CD4-positive, alpha-beta T cell treated with Interleukin-21 for 1 hour (primary cell): ENCODE measurements at places on chromosomes 4 and X.

DNA sequence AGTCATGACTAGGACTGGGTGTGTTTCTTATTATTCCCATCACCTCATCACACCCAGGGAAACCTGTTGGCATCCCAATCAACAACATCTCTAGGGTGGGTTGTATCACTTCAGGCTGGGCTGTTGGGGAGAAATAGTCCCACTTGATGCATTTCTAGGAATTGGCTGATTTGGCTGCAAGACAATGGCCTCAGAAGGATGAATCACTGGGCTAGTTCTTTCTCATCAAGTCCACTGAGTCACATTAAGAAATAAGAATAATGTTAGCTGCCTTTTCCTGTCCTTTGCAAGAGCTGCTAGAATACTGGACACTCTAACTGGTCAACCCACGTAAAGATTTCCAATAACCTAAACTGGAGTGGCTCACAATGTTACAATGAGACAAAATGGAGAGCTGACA, 104.2 kb downstream of the CHRDL1 start:
- DNase-seq: no peak

- DNase-seq: no peak
Measured at GRCh38 chr4:104394406-104395167, 100.1 kb downstream of the CXXC4 start.

- no peak for DNase-seq
Measured at GRCh38 chrX:40152173-40152711, 54.5 kb upstream of the BCOR start.

- DNase-seq: no peak
Measured at GRCh38 chr4:98484031-98484430, 174.4 kb downstream of the TSPAN5 start.

- DNase-seq: no peak
Measured at GRCh38 chr4:77931452-77932135, 69.0 kb downstream of the MRPL1 start.

DNA sequence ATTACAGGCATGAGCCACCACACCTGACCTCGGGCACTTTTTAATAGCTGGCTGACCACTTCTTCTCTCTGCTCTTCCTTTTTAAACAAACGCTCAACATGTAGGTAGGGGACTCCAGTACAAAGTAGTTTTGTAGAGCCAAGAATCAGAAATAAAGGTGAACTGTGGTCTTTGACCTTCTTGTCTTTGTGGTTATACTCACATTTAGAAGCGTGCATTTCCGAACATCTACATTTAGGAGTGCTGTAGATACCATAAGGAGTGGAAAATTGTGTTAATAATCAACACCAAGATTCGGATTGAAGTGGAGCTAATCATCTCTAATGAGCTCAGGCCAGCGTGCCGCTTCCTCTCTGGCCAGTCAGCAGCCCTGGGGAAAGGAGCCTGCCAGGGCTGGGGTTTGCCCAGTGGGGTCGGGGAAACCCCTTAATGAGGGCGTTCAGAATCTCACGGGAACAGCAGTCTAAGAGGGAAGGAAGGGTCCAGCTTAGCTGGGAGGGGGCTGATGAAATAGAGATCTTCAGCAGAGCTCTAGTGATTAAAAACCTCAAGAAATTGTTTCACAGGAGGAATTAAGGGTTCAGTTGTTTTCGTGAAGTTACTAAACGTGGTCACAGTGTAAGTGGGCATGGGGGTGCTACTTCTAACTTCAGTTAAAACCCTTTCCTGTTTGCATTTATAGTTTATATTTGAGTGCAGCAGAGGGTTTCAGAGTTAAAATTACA, 81.2 kb downstream of the GAB1 start:
- no peak for DNase-seq

DNA sequence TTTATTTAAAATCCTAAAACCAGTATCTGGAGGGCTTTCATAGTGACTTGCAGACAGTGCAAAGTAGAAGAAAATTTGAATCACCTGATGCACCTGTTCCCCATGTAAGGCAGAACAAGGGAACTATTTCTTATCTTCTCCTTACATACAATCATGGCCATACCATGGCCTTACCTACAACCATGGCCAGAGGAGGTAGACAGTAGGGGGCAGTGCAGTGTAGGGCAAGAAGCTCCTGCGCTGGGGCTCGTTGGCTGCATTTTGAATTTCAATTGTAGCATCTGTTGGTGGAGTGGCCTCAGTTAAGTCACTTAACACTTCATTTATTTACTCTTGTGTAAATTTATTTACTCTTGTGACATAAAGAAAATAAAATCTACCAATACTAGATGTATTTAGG, 33.0 kb downstream of the GALNTL6 start:
- no peak for DNase-seq

DNA sequence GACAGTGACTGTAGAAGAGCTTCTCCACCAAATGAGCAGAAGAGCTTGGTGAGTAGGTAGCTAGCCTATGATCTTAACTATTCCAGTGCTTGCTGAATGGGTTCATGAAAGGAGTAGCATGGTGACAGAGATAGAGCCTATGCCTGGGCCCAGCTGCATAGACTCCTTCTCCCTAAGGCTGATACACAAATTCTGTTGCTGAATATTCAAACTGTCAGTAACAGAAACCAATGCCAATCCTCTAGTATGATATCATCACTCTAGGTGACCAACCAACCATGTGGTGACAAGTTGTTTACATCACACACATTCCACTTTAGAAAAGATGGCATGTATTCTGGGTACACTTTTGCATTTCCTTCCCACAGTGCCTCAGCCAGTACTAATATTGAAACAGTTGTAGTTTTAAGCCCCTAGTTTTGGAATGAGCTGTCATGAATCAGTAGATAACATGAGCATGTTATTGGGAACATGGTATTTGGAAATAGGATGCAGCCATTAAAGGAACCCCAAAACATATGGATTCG, 103.4 kb upstream of the GRXCR1 start:
- DNase-seq: no peak

DNA sequence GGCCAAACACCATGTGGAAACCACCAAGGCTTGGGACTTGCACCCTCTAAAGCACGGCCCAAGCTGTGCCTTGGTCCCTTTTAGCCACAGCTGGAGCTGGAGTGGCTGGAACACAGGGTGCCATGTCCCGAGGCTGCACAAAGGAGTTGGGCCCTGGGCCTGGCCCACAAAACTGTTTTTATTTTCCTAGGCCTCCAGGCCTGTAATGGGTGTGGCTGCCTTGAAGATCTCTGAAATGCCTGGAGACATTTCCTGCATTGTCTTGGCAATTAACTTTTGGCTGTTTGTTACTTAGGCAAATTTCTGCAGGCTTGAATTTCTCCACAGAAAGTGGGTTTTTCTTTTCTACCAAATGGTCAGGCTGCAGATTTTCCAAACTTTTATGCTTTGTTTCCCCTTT, 55.7 kb downstream of the IL15 start:
- DNase-seq: no peak

- no peak for DNase-seq
Measured at GRCh38 chr4:157300701-157301100, 80.2 kb downstream of the GRIA2 start.

DNA sequence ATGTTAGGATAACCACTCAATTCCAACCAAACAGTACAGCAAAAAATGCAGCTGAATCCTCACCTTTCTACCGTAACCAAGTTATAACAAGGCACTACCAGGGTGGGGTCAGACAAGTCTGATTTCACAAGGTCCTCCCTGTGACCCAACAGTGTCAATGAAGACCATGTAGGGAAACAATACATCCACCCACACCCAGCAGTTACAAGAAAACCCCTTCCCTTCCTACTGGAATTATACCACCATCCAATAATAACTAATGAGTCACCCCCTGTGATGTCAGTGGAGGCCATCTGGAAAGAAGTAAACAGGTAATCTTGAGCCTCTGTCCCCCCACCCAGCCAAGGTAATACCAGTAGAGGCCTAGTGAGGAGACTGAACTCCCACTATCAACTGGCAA, 117.6 kb downstream of the FGF16 start:
- no peak for DNase-seq

- DNase-seq: no peak
Measured at GRCh38 chr4:53059256-53059655, 197.1 kb downstream of the RASL11B start.

DNA sequence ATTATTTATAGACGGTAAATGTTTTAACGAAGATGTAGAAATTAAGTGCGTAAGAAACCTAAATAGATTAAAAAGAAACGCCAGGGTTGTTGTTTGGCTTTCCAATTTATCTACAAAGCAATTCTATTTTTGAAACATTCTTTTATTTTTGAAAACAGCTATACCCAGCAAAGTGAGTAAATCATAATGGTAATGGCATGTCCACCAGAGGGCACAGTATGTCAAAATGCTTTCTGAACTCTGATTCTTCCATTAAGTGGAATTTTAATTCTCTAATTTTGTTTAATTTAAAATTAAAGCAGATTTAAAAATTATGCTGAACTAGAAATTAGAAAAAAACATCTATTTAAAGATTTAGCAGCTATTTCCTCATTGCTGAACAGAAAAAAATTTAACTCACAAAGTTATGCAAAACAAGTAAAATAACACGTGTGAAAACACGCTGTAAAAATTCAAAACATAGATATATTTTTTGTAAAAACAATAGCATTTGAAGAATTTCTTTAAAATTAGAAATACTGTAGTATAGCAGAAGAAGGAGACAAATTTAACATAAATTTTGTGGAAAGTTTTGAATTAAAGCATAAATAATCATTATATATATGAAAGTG, 26.5 kb downstream of the RASSF6 start:
- no peak for DNase-seq

- no peak for DNase-seq
Measured at GRCh38 chr4:140049849-140050637, 103.9 kb downstream of the MAML3 start.

- DNase-seq: peak; percentile 1
Measured at GRCh38 chrX:23699636-23700194, 32.4 kb downstream of the PRDX4 start.

DNA sequence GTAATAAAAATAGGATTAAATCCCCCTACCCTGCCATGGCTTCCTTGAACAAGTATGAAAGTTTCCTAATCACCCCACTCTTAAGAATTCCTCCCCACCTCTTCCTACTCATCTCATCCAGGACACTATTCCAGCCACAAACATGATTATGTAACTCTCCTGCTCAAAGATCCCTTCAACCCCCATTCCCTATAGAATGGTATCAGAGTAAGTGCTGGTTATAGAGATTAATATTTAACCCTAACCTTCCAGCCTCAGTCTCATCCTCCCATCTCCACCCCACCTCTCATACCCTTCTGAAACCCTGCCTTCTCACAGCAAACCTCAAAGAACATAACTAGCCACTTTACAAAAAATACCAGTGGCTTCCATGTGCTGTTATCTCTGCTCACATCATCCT, 155.1 kb downstream of the PPP3CA start:
- no peak for DNase-seq

- peak; percentile 17 for DNase-seq
Measured at GRCh38 chr4:141329174-141329569, 108.5 kb downstream of the ZNF330 start.

DNA sequence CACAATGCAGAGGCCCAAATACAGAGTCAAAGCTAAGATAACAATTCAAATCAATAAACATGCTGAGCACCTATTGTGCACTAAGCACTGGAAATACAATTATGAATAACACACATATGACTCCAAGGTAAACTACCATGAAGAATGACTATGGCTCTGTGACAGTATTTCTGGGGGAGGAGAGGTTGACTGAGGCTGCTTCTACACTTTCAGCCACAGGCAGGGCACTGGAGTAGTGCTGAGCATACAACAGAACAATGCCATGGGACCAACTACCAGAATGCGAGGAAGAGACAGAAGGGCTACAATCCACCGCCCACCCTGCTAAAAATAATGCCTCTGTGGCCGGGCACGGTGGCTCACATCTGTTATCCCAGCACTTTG, 13.7 kb downstream of the TEC start:
- no peak for DNase-seq

- DNase-seq: no peak
Measured at GRCh38 chrX:72216973-72217372, 21.9 kb downstream of the ERCC6L start.

DNA sequence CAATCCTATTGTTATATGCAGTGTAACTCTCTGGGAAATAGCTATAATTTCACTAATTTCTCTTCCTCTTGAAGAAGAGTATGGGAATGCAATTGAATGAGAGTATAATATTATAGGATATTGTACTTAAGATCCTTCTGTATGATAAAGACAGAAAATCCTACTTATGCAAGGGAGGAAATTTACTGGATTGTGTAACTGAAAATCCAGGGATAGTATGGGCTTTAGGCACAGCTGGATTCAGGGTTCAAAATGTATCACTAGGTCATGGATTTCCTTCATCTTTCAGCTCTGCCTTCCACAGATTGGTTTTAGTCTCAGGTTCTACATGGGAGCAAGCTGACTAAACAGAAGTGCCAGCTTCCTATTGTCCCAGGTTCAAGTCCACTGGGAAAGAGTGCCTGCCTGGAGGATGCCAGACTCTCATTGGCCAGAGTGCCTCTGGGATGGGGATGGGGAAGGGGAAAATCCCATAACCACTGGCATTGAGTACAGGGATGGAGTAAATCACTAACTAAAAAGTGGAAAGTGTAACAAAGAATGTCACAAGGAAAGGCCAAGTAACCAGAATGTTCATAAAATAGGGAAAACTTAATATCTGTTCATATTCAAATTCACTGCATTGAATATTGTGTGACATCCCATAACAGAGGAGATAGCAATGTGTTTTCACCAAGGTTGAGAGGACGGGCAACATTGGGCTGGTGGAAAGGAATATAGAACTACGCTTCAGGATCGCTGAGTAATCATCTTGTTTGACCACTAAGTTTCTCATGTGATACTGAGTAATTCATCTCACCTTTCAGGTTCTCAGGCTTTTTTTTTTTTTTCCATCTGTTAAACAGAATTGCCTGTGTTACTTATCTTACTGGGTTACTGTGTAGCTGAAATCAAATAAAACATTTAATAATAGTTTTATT, 75.7 kb downstream of the ANXA3 start:
- DNase-seq: no peak

GRCh38 chrX:43238461-43238945, 417.6 kb upstream of the MAOA start:
- DNase-seq: no peak

DNA sequence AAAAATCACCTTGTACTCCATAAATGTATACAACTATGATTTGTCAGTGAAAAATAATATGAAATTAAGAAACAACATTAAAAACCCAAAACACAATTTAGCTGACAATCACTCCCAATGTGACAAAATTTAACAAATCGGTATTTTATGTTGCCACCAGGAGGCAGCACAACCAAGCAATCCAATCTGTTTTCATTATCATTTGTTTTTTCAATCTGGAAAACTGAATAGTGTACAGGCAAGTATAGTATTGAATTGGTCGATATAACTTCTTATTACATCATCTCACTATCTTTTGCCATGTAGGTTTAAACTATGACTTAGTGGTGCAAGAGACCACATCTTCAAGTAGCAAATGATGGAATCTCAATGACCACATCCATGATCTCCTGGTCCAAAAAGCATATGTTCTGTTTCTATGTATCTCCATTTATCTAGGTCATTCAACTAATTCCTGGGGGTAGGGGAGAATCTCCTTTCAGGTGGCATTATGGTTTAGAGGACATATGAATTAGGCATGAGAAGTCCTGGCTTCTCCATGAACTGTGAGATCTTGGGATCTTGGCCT, 112.9 kb upstream of the AGA start:
- DNase-seq: peak; percentile 13

- DNase-seq: peak; percentile 52
Measured at GRCh38 chr4:15963001-15963451, at the start of gene FGFBP2. Gene FGFBP2, minus strand, starts transcription at chr4:15963175. Its CDS starts 46 bp downstream, at chr4:15963129.
